ENCODE measurements at places on chromosomes 7 and 10. TPM values are rescaled to one million over a fixed set of nuclear protein-coding genes. Genes with fewer than 3 reads are reported as not detected.

The CLDN4 gene
- total RNA-seq: 2.9 TPM

The EBLN1 gene
- total RNA-seq: not detected

The SFRP5 gene
- not detected for total RNA-seq

The ZNF239 gene
- 12.7 TPM for total RNA-seq

The GPR85 gene
- 5.0 TPM for total RNA-seq

The EBF3 gene
- 0.36 TPM for total RNA-seq

The CALHM1 gene
- not detected for total RNA-seq

The SCRN1 gene
- total RNA-seq: 124 TPM
